ENCODE measurements at places on chromosomes 6 and 20. TPM values are rescaled to one million over a fixed set of nuclear protein-coding genes. Genes with fewer than 3 reads are reported as not detected.
A peak's percentile ranks its signal among the peaks of the same experiment; 100 is the strongest.

The ZHX3 gene
- 35.7 TPM for total RNA-seq

The PTCRA gene
- total RNA-seq = not detected

The MAPK13 gene
- total RNA-seq = 2.6 TPM

The HLA-DPB1 gene
- total RNA-seq = 56.5 TPM

The MICAL1 gene
- total RNA-seq = 23.6 TPM

The RAET1L gene
- total RNA-seq = not detected

The C20orf144 gene
- 0.33 TPM for total RNA-seq

The PROKR2 gene
- total RNA-seq = not detected

The NKAPL gene
- total RNA-seq = 1.6 TPM

The FAM217A gene
- total RNA-seq = not detected

The CRISP2 gene
- not detected for total RNA-seq

The CNR1 gene
- 9.4 TPM for total RNA-seq

The VWA7 gene
- total RNA-seq = not detected

The HLA-DQB2 gene
- total RNA-seq = 1.5 TPM

- H3K27ac ChIP-seq = no peak overlapping the region
- H3K4me1 ChIP-seq = no peaks in the 10 kb centered on the region
- no peak for DNase-seq
- no peaks in the 10 kb centered on the region for H3K36me3 ChIP-seq
- no peaks in the 10 kb centered on the region for H3K27me3 ChIP-seq
- no peak overlapping the region for H3K4me3 ChIP-seq
Measured at GRCh38 chr6:70124882-70125545, 177.9 kb downstream of the COL9A1 start.

DNA sequence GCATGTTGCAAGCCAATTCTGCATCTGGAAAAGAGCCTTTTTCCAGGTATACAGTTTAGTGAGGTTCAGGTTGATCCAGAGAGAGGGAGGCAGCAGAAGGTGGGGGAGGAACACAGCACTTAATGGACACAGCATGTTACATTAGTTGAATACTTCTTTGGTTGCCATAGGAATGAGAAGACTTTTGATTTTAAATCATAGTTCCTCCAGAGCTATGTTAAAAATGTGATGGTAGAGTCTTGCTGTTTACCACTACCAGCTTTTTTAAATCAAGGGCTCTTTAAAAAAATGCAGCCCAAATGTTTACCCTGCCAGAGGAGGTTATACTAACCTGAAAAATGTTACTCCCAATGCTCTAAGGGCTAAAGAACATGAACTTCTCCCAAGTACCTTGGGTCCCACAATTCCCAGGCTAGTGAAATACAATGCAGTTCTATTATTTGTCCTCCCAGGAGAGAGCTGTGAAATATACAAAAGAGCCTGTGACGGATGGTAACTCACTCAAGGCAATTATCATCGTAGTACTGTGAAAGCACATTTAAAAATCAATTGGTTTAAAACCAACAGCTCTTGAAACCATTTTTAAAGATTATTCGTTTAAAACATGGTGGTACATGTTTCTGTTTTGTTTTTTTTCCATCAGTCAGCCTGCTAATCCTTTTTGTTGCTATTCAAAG lies 6.9 kb upstream of the PHACTR1 start:
- no peaks in the 10 kb centered on the region for H3K4me1 ChIP-seq
- H3K4me3 ChIP-seq = no peak overlapping the region
- no peaks in the 10 kb centered on the region for H3K36me3 ChIP-seq

- H3K4me1 ChIP-seq = no peaks in the 10 kb centered on the region
- H3K36me3 ChIP-seq = no peaks in the 10 kb centered on the region
- H3K4me3 ChIP-seq = no peak overlapping the region
- no peaks in the 10 kb centered on the region for H3K27me3 ChIP-seq
Measured at GRCh38 chr6:42179945-42180313, 6.8 kb downstream of the GUCA1A start.

- DNase-seq = no peak
- H3K4me1 ChIP-seq = no peaks in the 10 kb centered on the region
- no peak overlapping the region for H3K4me3 ChIP-seq
- no peak overlapping the region for H3K27ac ChIP-seq
- H3K36me3 ChIP-seq = no peaks in the 10 kb centered on the region
Measured at GRCh38 chr6:85670573-85670972, 27.9 kb upstream of the SYNCRIP start.

- no peaks in the 10 kb centered on the region for H3K27me3 ChIP-seq
- no peaks in the 10 kb centered on the region for H3K4me1 ChIP-seq
- H3K36me3 ChIP-seq = no peaks in the 10 kb centered on the region
- no peak overlapping the region for H3K27ac ChIP-seq
- H3K4me3 ChIP-seq = no peak overlapping the region
- no peak for DNase-seq
Measured at GRCh38 chr6:139230391-139230840, 61.4 kb downstream of the TXLNB start.

GRCh38 chr20:3710703-3711483 lies 1.5 kb downstream of the SIGLEC1 start:
- no peaks in the 10 kb centered on the region for H3K27me3 ChIP-seq
- no peaks in the 10 kb centered on the region for H3K36me3 ChIP-seq
- no peak overlapping the region for H3K4me3 ChIP-seq
- no peaks in the 10 kb centered on the region for H3K4me1 ChIP-seq
- no peak for DNase-seq
- peak overlapping the region; percentile 55 for H3K27ac ChIP-seq

DNA sequence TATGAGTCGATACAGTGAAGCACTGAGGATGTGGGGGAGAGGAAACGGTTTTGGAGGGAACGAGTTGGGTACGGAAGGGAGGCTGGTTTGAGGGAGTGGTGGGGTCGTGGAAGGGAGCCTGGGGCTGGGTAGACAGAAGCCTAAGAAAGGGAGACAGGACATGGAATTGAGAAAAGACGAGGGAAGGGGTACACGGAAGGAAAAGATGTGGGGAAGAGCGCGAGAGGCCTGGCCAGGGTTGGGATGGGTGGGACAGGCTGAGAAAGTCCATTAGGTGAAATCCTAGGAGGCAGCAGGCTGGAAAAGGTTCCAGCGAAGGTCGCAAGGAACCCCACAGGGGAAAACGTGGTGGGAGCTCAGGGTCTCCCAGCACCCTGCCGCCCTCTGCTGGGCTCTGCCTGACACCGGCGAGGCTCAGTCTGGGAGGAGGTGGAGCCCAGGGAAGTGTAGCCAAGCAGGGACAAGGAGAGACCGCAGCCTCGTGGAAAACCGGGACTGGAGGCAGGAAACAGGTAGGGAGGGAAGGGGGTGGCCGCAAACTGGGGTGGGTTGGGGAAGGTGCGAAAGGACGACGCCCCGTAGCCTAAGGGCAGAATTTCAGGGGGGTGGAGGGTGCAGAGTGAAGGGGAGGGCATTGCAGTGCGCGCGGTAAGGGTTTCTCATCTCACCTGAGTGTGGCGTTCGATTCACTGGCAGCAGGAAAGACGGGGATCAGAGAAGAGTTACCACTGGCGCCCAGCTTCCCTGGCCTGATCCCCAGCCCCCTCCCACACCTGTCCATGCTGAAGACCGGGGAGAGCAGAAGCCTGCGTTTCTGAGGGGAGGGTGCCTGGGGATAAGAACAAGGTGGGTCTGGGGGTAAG lies 4.3 kb downstream of the GABBR1 start:
- peak overlapping the region; percentile 78 for H3K27ac ChIP-seq
- peak overlapping the region; percentile 68 for H3K4me3 ChIP-seq
- peak; percentile 79 for DNase-seq

- no peaks in the 10 kb centered on the region for H3K36me3 ChIP-seq
- no peaks in the 10 kb centered on the region for H3K27me3 ChIP-seq
- peak within 1 kb of the TSS; percentile 99 for H3K27ac ChIP-seq
- peak; percentile 78 for DNase-seq
- H3K4me3 ChIP-seq = peak within 1 kb of the TSS; percentile 86
Measured at GRCh38 chr6:30326526-30327231, at the start of gene TRIM39. Gene TRIM39 (plus strand): TSS chr6:30326927. CDS start chr6:30329318, 2,391 bp downstream.

DNA sequence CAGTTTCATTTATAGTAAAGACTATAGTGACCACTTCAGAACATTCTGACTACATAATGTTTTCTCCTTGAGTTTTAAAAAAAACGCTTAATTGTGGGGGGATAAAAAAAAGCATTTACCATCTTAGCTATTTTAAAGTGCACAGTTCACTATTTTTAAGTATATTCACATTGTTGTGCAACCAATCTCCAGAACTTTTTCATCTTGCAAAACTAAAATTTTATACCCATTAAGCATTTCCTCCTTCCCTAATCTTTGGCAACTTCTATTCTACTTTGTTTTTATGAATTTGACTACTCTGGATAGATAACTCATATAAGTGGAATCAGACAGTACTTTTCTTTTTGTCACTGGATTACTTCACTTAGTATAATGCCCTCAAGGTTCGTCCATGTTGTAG lies 62.3 kb downstream of the FKBP5 start:
- no peaks in the 10 kb centered on the region for H3K36me3 ChIP-seq
- no peak overlapping the region for H3K4me3 ChIP-seq
- no peaks in the 10 kb centered on the region for H3K27me3 ChIP-seq
- H3K27ac ChIP-seq = no peak overlapping the region

- H3K27me3 ChIP-seq = no peaks in the 10 kb centered on the region
- no peak for DNase-seq
- H3K27ac ChIP-seq = no peak overlapping the region
- no peaks in the 10 kb centered on the region for H3K4me1 ChIP-seq
- no peaks in the 10 kb centered on the region for H3K36me3 ChIP-seq
Measured at GRCh38 chr6:122264557-122264956, 134.9 kb upstream of the HSF2 start.

- no peak overlapping the region for H3K4me3 ChIP-seq
- DNase-seq = no peak
- H3K27me3 ChIP-seq = no peaks in the 10 kb centered on the region
Measured at GRCh38 chr6:118525913-118526780, 21.9 kb upstream of the PLN start.

- H3K36me3 ChIP-seq = no peaks in the 10 kb centered on the region
- no peak overlapping the region for H3K27ac ChIP-seq
- H3K4me3 ChIP-seq = no peak overlapping the region
- DNase-seq = no peak
- H3K27me3 ChIP-seq = no peaks in the 10 kb centered on the region
- H3K4me1 ChIP-seq = no peaks in the 10 kb centered on the region
Measured at GRCh38 chr6:38213251-38213658, 393.7 kb downstream of the ZFAND3 start.

GRCh38 chr20:4559106-4559505 lies 162.6 kb upstream of the PRND start:
- H3K4me1 ChIP-seq = no peaks in the 10 kb centered on the region
- no peak overlapping the region for H3K4me3 ChIP-seq
- H3K27me3 ChIP-seq = no peaks in the 10 kb centered on the region
- no peaks in the 10 kb centered on the region for H3K36me3 ChIP-seq

GRCh38 chr6:114650891-114651290 lies 308.1 kb upstream of the HS3ST5 start:
- H3K27ac ChIP-seq = no peak overlapping the region
- no peak overlapping the region for H3K4me3 ChIP-seq
- no peaks in the 10 kb centered on the region for H3K4me1 ChIP-seq
- DNase-seq = no peak
- no peaks in the 10 kb centered on the region for H3K27me3 ChIP-seq

DNA sequence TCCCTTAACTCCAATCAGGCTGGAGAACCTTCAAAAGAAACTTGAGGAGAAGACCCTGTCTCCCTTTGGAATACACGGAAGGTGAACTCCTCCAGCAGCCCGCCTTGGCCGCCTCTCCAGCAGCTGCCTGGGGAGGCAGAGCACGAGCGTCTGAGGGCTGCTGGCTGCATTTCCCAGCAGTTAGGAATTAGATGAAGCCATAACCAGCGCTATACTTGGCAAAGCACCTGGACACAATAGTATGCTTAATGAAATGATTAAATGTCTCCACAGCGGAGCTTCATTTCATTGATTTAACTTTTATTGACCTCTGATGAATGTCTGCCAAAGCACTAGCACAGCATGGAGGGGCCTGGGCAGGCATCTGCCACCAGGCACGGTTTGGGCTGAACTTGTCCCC lies 73.5 kb downstream of the TMEM242 start:
- no peak overlapping the region for H3K4me3 ChIP-seq
- H3K36me3 ChIP-seq = no peaks in the 10 kb centered on the region
- DNase-seq = no peak
- H3K4me1 ChIP-seq = peaks cover 4% of the 10 kb centered on the region
- no peak overlapping the region for H3K27ac ChIP-seq

GRCh38 chr20:51624157-51624731 lies 81.7 kb upstream of the NFATC2 start:
- H3K36me3 ChIP-seq = no peaks in the 10 kb centered on the region
- no peak overlapping the region for H3K27ac ChIP-seq
- no peaks in the 10 kb centered on the region for H3K4me1 ChIP-seq
- H3K27me3 ChIP-seq = no peaks in the 10 kb centered on the region
- no peak for DNase-seq

DNA sequence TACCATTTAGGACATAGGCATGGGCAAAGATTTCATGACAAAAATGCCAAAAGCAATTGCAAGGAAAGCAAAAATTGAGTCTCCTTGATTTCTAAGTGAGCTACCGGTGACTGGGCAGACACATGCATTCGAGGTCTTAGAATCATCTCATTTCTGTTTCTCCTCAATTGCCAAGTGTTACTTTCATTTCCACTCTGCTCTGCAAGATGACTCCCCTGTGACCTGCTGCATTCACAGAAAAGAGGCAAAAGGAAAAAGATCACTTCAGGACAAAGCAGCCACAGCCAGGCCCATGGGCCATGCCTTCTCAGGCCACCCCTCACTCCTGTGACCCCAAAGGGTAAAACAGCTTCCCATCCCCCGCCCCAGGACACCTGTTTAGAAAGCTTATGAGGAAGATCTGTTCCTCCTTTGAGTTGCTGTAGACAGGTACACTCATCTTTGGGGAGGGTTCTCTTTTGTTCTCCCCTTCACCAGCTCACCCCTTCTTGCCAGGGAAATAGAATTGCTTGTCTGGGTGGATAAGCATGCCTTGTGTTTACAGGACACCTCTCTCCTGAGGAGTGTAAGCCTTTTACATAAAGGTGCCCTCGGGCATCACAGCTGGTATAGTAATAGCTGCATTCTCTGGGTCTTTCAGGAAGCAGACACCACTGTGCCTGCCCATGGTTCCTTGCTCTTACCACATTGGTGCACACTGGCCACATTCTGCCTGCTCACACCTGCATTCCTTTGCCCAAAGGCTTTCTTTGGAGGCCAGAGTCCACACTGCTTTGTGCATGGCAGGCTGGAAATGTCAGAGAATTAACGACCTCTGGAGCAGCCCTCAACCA lies 105.0 kb downstream of the SLC24A3 start:
- H3K4me1 ChIP-seq = no peaks in the 10 kb centered on the region
- no peaks in the 10 kb centered on the region for H3K36me3 ChIP-seq
- no peaks in the 10 kb centered on the region for H3K27me3 ChIP-seq
- no peak overlapping the region for H3K27ac ChIP-seq
- no peak for DNase-seq
- no peak overlapping the region for H3K4me3 ChIP-seq

DNA sequence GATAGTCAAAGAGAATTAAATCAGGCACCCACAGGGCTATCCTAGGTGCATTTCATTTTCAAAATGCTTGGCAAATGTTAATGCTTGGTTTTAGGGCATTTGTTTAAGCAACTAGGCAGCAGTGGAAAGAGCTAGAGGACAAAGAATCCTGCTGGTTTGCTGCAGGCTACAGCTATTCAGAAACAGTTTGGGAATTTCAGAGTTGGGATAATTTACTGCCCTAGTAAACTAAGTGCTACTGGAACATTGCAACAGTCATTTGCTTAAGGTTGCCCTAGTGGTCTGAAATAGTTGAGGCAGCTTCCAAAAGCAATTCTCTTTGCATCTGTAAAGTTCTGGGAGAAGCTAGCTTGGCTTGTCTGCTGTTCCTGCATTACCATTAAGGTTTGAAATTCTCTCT lies 312.7 kb downstream of the LAMA2 start:
- H3K27me3 ChIP-seq = no peaks in the 10 kb centered on the region
- H3K27ac ChIP-seq = no peak overlapping the region
- H3K4me1 ChIP-seq = no peaks in the 10 kb centered on the region
- DNase-seq = no peak
- no peak overlapping the region for H3K4me3 ChIP-seq

GRCh38 chr6:4435981-4436445 lies 300.6 kb upstream of the ECI2 start:
- H3K4me1 ChIP-seq = no peaks in the 10 kb centered on the region
- H3K4me3 ChIP-seq = no peak overlapping the region
- H3K27ac ChIP-seq = no peak overlapping the region
- no peaks in the 10 kb centered on the region for H3K36me3 ChIP-seq
- H3K27me3 ChIP-seq = no peaks in the 10 kb centered on the region
- DNase-seq = no peak

Data from breast epithelium (tissue), 4 donors.